NCI-H187 treated with DMSO at 0.1 percent for 48 hours (cell line): ENCODE measurements at places on chromosomes 4 and X.

DNA sequence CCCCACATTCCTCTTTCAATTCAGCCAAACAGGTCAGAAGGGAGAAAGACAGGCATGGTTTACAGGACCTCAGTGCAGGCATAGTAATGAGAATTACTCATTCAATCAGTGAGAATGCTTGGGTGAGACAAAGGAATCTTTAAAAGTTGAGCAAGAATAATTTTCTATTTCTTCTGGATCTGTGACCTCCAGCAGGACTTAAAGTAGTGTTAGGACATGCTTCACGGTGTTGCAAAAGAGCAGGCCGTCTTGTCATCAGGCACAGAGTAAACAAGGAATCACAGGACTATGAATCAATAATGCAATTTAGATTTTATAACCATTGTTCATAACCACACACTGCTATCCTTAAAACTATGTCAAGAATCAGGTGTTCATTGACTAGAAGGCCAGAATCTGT, 130.6 kb upstream of the GLRA2 start:
- no peak for DNase-seq

GRCh38 chr4:155667568-155668511, 1.2 kb downstream of the GUCY1A1 start:
- DNase-seq = no peak

DNA sequence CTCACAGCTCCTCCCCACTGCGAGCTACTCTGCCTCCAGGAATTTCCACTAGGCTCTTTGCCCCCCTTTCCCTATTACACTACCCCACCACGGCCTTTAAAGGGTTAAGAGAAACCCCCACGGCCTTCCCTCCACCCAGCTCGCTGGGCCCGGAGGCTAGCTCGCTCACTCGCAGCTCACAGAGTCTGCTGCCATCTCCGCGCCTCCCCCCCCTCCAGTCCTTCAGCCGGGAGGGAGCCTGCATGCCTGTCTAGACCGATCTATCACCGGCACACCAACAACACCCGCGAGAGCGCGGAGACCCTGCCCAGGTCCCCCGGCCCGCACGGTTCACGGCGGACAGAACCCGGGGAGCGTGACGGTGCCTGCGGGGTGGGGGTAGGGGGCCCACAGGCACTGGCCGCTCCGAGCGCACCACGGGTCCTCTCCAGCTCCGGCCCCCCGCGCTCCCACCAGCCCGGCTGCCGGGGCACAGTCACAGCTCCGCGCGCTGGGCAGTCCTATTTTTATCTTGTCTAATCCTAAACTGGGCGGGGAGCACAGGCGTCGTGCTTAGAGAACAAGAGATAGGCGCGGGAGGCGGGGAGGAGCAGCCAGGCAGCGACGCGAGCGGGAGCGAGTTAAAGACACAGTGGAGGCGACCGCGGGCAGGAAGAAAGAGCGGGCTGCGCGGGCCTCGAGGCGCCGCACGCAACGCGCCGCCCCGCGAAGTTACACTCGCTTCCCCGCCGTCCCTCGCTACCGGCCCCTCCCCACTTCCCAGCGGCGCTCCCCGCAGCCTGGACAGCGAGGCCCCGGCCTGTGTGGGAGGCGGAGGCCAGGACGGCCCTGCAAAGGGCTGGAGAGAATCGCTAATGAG, 3.5 kb downstream of the BCOR start:
- no peak for DNase-seq

- DNase-seq = no peak
Observed at GRCh38 chrX:18410038-18410437, 15.4 kb upstream of the CDKL5 start.

DNA sequence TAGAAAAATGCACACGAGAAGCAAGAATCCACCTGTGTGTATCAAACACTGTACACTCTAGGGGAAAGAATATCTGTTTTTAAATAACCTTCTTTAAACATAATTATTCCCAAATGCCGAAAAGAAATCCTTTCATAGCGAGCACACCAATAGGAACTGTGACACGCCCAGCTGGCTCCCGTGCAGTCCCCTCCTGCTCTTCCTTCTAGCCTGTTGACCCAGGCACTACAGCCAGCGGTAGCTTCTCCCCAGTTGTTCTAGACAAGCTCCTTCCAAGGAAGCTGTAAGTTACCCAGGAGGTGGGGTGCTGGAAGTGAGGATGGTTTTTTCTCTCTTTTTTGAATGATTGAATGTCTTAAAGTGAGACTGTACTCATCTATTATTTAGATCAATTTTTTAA, 19.5 kb upstream of the NOCT start:
- no peak for DNase-seq

GRCh38 chr4:182143086-182143821, 99.9 kb upstream of the TENM3 start:
- DNase-seq = no peak

GRCh38 chr4:73499996-73500765, 18.6 kb downstream of the AFM start:
- DNase-seq = no peak

DNA sequence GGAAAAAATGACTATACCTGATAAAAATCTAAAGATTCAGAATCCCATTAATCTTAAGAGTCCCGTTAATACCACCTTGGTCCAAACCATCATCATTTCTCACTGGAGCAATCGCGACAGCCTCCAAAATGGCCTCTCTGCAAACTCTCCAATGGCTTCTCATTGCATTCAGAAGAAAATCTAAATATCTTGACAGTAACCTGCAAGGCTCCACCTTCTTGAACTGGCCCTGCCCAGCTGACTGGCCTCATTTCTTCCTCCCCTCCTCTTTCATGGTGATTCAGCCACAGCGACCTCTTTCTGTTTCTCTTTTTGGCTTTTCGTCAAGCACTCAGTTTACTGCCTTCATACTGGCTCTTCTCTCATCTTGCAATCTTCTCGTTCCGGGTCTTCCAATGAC, 56.2 kb upstream of the GPRIN3 start:
- no peak for DNase-seq

DNA sequence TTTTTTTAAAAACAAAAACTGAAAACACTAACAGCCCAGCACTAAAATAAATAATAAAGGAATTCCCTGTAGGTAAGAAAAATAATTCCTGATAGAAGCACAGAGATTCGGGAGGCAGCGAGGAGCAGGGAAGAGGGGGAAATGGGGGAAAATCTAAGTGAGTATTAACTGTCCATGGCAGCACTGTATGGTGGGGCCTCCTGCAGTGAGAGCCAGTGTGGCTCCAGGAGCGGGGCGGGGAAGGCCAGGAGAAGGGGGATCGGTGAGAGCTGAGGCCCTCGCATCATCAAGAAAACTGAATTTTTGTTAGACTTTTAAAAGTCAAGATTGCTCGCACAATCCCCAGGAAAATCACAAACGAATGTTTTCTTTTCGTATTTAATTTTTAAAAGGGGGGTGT, 14.1 kb downstream of the RNF212 start:
- no peak for DNase-seq

DNA sequence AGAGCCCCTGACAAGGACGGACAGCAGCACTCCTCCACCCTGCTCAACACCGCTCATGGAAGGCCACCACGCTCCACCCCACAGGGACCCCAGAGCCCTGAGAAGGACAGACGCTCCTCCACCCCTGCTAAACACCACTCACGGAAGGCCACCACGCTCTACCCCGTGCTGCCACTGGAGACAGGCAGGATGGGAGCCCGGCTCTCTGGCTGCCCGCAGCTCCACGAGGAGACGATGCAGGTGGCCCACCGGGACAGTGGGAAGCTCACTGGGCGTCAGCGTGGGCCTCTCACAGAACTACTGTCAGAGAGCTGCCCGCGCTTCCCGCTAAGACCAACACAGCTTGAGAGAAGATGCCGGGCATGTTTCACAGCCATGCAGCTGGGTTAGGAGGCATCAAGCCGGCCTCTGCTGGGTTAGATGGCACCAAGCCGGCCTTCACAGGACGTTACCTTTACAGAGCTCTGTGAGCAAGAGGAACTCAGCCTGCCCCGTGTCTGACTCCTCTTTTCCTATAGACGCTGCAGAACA, 20.8 kb downstream of the GAK start:
- no peak for DNase-seq

DNA sequence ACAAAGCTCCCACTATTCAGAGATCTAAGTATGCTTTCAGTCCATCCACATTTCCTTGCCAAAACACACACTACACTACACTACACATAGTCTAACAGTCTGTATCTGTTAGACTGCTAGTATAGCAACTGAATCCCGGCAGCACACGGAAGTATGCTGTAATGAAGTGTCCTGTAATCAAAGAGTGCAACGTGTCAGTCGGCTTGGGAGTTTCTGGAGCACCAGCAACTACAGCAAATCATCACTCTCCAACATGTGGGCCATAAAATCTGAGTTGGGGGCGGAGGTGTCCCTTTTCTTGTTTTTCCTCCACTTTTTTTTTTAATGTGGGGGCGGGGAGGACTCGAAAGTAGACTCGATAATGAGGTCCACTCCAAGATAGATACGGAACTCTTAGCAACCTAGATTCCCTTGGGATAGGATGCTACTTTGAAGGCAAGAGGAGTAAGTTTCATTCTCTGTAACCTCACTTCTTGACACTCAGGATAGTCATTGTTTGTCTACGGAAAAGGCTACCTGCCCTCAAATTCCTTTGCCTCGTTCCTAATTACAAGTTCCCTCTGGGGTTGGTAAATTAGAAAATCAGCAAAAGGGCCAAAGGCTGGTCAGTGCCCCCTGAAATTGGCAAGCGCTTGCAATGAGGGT, 722 bp downstream of the SLC10A7 start:
- DNase-seq = no peak

DNA sequence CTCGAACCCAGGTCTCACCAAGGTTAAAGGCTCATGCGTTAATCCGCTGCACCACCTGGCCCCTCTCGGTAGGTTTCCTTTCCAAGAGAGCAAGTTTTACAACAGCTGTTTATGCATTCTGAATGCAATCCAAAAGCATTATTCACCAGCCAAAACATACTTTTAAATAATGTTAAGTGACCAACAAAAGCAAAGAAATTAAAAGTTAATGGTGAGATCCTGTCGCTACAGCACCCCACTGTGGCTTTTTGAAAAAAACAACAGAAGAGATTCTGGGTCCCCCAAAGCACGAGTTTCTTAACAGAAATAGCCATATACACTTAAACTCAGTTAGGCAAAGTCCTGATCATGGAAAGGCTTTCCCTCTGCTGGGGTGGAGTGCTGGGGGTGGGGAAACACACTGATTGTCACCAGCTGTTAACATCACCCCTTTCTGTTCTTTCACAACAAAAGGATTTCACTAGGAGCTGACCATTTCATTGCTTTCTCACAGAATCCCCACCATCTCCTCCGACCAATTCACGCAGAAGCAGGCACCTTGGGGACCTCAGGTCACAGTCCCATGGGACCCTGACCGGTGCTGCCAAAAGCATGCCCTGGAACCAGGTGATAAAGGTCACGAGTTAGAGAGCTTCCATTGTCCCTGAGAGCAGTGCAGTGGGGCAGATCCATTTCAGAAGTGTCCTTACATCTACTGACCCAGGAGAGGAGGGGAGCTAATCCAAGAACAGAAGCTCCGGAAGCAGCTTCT, 51.2 kb downstream of the ZNF827 start:
- no peak for DNase-seq

DNA sequence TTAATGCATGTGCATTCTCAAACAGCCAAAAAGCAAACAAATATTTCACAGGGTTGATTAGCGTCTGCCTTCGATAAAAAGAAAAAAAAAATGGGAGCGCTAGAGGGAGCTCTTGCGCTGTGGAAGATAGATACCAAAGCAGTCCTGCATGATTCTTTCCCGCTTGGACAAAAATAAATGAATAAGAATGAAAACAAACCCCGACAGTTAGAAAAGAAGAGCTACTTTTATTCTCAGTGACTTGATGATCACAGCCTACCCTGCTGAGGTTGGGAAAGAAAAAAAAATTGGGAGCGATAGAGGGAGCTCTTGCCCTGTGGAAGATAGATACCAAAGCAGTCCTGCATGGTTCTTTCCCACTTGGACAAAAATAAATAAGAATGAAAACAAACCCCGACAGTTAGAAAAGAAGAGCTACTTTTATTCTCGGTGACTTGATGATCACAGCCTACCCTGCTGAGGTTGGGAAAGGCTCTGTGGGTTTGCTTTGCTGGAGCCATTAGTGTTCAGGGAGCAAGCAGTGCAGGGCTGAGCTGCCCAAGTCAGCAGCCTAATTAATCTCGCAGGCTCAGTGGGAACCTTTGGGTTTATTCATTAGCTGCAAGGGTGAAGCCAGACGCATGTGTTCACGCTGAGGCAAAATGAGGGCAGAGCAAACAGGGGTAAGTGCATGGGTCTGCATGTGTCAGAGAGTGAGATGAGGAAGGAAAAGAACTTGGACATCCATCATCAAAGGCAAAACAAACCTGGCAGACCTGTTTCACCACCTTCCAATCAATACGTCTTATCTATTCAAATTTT, 249.3 kb upstream of the PRKX start:
- DNase-seq = peak; percentile 1

- DNase-seq = no peak
Observed at GRCh38 chr4:84263415-84263814, 235.7 kb downstream of the NKX6-1 start.

DNA sequence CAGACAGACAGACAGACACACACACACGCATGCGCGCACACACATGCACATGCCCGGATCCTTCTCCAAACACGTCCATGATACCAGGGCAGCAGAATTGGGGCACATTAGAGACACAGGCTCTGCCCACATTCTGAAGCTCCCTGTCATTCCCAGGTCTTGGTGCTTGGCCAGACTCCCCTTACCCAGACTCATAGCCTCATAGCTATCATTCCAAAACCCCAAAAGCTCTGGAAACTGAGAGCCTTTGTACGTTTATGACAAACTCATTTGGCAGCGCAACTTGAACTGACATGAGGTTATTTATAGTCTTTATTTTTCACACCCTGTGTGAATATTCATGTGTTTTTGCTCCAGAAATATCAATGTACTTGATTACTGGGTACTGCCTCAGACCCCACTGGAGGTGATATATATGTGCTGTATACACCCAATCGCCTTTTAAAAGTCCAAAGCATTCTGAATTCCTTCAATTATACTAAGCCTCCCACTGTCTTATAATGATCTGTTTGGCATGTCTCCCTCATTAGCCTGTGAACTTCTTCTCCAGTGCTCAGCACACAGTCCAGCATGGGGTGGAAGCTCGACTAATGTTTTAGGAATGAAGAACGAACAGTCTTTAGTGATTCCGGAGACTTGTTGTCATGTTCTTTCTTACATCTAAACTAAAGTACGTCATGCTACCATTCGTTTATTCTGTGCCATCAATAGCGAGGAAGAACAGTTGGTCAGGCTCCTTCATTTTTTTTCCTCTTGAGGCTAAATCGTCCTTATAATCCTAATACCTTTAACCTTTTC, 45.0 kb downstream of the RTL9 start:
- DNase-seq = no peak

DNA sequence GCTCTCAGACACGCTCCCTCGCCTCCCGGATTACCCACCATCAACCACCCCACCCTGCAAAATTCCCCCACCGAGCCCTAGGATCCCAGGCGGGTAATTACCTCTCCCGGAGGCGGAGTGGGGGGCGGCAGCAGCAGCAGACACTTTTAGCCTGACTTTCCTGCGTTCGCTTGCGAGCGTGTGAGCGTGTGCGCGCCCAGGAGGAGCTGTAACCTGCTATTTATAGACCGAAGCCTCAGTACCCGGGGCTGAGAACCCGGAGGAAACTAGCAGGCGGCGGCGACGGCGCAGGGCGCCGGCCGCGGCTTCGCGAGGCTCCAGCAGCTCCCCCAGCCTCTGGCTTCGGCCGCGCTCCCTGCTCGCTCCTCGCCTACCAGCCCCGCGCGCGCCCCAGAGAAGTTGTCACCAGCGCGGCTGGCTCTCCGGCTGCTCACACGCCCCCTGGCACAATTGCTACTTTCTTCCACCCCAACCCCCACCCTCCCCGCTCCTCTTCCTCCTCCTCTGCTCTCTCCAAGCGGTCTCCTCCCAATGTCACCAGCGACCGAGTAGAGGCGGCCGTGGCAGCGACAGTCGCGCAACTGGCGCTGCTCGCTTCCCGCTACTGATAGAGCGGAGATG, at the start of gene INPP4B:
TSS of gene INPP4B (minus strand) at position 194 of the 621 bp plus-strand sequence.
- no peak for DNase-seq
